ENCODE measurements at places on chromosomes 3 and 15.

DNA sequence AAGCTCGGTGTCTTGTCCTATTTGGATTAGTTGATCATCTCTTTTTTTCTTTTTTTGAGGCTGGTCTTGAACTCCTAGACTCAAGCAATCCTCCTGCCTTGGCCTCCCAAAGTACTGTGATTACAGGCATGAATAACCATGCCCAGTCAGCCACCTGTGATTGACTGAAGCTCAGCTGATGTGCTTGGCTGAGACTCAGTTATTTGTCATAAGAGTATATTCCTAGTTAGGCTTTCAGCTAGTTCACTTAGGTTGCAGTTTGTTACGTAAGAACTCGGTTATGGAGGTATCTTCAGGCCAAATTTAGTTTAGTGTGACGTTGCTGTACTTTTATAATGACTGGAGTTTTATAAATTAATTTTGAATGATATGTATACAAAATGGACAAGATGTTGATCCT is 365.0 kb downstream of the SV2B start:
- no peak for DNase-seq

GRCh38 chr3:100621251-100621650 is 11.8 kb downstream of the ADGRG7 start:
- no peak for DNase-seq

- DNase-seq, result no peak
Measured at GRCh38 chr3:106814231-106814630, 563.0 kb upstream of the CCDC54 start.

- no peak for DNase-seq
Measured at GRCh38 chr3:194405766-194406165, 6.7 kb upstream of the GP5 start.

GRCh38 chr15:41407341-41407740 is 5.0 kb upstream of the NDUFAF1 start:
- DNase-seq, result no peak

DNA sequence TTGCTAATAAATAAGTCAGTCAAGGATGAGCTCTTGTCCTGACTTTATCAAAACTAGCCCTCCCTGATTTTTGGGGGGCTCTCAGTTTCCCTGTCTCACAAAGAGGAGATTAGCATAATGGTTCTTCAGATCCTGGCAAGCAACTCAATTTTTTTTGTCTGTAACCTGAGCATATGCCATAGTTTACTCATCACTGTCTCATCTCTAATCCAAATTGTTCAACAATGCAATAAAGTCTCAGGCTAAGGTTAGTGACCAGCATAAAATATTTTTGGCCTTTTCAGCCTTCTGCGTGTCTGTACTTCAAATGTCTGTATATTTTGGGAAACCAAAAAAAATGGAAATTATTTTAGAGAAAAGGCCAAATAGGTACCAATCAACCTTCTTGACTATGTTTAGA is 465.6 kb upstream of the TPRG1 start:
- no peak for DNase-seq

- no peak for DNase-seq
Measured at GRCh38 chr3:157232141-157232540, 72.2 kb upstream of the CCNL1 start.

DNA sequence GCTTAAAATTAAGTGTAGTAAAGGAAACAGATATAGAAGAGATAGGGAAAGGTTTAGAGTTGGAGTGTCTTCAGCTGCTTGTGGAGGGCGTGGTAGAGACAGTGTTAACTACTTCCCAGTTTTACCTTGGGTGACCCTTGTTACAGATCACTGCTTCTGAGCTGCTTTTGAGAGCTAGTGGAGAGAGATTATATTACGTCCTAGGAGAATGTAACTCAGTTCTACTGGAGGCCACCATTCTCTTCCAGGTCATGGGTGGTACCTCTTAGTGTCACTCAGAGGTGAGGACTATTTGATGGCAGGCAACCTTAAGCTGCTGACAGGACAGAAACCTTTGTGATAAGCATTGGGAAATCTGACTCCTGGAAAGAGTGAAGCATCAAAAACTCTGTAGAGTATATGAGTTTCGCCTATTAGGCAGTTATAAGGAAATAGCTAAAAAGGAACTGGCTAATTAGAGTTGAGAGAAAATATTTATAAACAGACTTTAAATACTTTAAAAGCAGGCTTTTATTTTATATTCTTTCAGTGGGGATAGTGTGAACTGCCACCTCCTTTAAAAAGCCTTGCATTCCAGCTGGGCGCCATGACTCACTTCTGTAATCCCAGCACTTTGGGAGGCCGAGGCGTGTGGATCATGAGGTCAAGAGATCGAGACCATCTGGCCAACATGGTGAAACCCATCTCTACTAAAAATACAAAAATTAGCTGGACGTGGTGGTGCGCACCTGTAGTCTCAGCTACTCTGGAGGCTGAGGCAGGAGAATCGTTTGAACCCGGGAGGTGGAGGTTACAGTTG is 106.5 kb downstream of the ZNF609 start:
- DNase-seq, result no peak

DNA sequence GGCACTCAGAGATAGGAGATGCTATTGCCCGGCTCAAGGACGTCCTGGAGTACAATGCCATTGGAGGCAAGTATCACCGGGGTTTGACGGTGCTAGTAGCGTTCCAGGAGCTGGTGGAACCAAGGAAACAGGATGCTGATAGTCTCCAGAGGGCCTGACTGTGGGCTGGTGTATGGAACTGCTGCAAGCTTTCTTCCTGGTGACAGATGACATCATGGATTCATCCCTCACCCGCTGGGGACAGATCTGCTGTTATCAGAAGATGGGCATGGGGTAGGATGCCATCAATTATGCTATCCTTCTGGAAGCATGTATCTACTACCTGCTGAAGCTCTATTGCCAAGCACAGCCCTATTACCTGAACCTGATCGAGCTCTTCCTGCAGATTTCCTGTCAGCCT is 26.4 kb downstream of the BCL2A1 start:
- no peak for DNase-seq

GRCh38 chr3:192843119-192843518 is 74.5 kb downstream of the MB21D2 start:
- DNase-seq, result no peak

GRCh38 chr3:24086617-24087404 is 141.7 kb downstream of the NR1D2 start:
- DNase-seq, result no peak

DNA sequence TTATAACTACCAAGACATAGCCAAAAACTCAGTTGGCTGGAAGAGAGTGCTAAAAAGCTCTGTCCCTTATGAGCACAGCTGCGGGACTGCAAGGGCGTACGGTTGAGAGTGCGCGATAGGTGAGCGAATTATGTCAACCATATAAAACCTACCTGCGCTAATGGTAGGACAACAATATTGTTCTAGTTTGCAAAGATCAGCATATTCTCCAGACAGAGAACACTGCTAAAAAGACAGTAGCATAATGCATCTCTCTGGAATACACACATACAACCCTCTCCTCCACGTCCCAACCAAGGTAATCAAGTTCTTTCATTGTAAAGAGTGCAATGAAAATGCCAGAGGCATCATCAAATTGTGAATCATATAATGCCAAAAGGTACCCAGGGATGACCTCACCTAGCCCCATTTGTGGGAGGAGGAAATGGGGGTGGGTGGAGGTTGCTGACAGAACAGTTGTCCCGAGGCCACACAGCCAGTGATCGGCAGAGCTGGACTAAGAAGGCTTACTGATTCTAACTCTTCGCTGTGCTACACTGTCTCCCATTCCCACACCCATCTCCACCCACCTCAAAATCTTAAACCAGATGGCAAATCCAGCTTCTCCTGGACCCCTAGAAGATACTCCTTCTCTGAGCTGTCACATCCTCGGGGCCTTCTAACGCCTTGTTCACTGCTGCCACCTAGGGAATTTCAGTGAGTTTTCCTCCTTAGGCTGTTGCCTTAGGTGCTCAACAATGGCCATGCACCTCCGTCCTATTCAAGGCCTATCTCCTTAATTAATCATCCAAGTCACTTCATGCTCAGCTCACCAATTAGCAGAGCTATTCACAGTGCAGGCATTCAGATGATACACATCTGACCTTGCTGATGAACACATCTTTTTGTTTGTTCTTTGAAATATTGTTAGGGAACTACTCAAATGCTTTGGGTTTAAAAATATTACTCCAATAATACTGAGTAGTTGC is 60.7 kb downstream of the RPL22L1 start:
- no peak for DNase-seq

GRCh38 chr3:184733971-184734608 is 22.2 kb upstream of the MAGEF1 start:
- DNase-seq, result no peak

- no peak for DNase-seq
Measured at GRCh38 chr15:65829130-65829764, 37.2 kb upstream of the DENND4A start.

GRCh38 chr3:148600440-148600839 is 97.3 kb upstream of the AGTR1 start:
- DNase-seq, result no peak

DNA sequence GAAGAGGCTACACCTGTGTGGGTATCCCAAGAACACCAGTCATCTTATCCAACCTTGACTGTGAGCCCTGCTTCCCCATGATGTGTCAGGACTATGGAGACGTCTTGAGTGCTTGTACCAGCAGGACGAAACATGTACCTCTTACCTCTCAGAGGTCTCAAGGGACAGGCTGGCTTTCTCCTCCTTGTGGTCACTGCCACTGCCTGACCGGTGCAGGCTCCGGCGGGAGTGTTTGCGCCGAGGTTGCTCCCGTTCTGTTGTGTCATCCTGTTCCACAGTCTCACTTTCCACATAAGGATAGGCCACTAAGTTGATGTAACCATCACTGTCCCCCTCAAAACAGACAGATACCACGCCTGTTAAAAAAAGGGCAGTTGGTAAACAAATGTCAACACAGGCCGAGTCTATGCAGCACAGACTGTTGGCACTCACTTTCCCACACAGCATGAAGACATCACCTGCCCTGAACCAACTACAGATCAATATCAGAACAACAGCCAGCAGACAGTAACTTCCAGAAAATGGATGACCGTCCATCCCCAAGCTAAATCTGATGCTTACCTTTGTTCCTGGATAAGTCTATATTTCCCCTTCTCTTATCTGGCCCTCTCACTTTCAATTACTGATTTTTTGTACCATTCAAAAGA is 14.4 kb upstream of the GMPPB start:
- DNase-seq, result no peak

DNA sequence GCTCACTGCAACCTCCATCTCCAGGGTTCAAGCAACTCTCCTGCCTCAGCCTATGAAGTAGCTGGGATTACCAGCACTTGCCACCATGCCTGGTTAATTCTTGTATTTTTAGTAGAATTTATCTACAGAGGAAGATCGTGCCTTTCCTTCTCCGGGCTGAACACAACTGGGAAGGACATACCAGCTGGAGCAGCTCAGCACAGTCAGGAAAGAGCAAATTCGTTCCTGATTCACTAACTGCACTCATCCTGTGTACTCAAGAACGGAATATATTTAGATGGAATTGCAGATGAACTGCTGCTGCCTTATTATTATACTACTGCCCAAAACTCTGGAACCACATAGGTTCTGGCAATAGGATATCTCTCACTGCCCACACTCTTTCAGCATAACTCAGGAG is 27.1 kb upstream of the P4HTM start:
- no peak for DNase-seq

DNA sequence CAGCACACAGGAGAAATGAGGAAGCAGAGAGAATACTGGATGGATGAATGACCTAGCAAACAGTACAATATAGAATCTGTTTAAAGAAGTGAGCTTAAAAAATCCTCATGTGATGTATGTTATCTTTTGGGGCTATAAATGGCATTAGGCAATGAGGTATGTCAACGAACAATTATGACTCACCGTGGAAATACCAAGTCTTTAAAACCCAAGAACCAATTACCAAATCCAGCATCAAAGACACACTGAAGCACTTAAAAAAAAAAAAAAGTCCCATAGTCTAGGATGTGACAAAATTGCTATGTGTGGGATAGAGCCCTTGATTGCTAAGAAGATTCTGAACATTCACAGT is 36.3 kb upstream of the HERC1 start:
- DNase-seq, result no peak

DNA sequence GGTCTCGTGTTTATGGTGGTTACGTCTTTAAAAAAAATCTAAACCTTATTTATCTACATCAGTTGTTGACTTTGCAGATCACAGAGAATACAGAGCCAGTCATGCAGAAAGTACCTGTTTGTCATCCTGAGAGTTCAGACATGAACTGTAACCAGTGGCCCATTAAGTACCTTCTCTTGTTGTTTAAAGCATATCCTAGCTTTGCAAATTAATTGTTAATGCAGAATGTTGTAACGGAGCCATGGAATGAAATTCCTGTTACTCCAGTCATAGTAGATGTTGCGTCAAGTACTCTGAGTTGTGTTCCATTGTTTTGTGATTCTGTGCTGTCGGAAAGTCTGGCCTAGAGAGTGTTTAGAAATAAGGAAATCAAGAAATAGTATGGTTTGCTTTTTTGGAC is 205.2 kb downstream of the RBMS3 start:
- no peak for DNase-seq

DNA sequence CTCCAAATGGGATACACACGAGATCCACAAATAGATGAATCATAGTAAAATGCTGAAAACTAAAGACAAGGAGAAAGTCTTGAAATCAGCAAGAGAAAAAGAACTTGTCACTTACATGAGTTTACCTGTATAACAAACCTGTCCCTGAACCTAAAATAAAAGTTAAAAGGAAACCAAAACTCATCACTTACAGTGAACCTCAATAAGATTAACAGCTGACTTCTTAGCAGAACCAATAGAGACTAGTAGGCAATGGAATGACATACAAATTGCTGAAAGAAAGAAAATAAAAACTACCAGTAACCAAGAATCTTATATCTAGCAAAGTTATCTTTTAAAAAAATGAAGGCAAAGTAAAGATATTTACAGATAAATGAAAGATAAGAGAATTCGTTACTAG is 27.4 kb downstream of the SEC22A start:
- no peak for DNase-seq

- DNase-seq, result no peak
Measured at GRCh38 chr3:159169828-159170227, 368.0 kb downstream of the MFSD1 start.

DNA sequence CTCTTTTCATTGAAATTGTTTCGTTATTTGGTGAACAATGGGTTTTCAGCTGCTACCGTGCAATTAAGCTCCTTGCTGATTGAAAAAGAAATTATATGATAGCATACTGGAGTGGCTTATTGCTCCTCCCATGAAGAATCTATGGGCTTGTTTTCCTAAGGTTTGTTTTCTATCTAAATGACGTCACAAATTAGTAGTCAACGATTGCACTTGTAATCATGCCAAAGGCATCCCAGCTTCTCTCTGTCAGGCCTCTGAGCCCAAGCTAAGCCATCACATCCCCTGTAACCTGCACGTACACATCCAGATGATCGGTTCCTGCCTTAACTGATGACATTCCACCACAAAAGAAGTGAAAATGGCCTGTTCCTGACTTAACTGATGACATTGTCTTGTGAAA is 388.0 kb upstream of the LMCD1 start:
- no peak for DNase-seq

Data from activated CD4-positive, CD25-positive, alpha-beta regulatory T cell treated with anti-CD3 and anti-CD28 coated beads, Interleukin-2, amount 50 U/mL, for 72 hours (primary cell).